A549 treated with dexamethasone at 1 μM for 4 hours (cell line): ENCODE measurements at places on chromosomes 16 and 17. TPM values are rescaled to one million over a fixed set of nuclear protein-coding genes. Genes with fewer than 3 reads are reported as not detected.

ENDOV gene
- 39.4 to 47.2 TPM (median 41.0 TPM) in 5 replicates for total RNA-seq

TMEM92 gene
- 14.9 to 17.9 TPM (median 16.1 TPM) in 5 replicates for total RNA-seq

CHST4 gene
- total RNA-seq: 0.05 TPM in 1 of 5 replicates, not detected in the others

NEK8 gene
- total RNA-seq: 2.5 to 3.9 TPM (median 3.7 TPM) in 5 replicates

B3GNT9 gene
- 7.6 to 11.4 TPM (median 9.6 TPM) in 5 replicates for total RNA-seq

CDH11 gene
- total RNA-seq: 0.29 to 0.89 TPM (median 0.75 TPM) in 5 replicates

CACNA1H gene
- 9.5 to 19.7 TPM (median 17.4 TPM) in 5 replicates for total RNA-seq

RAP1GAP2 gene
- total RNA-seq: 26.0 to 36.5 TPM (median 33.9 TPM) in 5 replicates

NAGS gene
- 1.1 to 1.8 TPM (median 1.3 TPM) in 5 replicates for total RNA-seq

ABCA9 gene
- 0.01 to 0.02 TPM in 2 of 5 replicates, not detected in the others for total RNA-seq

MYH13 gene
- total RNA-seq: 0.01 TPM in 2 of 5 replicates, not detected in the others

TPSD1 gene
- not detected in 5 replicates for total RNA-seq

CFAP97D1 gene
- total RNA-seq: 0.06 to 0.10 TPM (median 0.07 TPM) in 5 replicates

EVPLL gene
- not detected in 5 replicates for total RNA-seq

CCL18 gene
- total RNA-seq: 0.10 TPM in 1 of 5 replicates, not detected in the others

SMPD3 gene
- total RNA-seq: 0.06 to 0.18 TPM (median 0.14 TPM) in 5 replicates

EFCAB3 gene
- not detected in 5 replicates for total RNA-seq

SRSF2 gene
- 325 to 421 TPM (median 394 TPM) in 5 replicates for total RNA-seq

PERCC1 gene
- not detected in 5 replicates for total RNA-seq

ANKRD40CL gene
- not detected in 5 replicates for total RNA-seq
